Fibroblast of skin of left quadriceps (primary cell): ENCODE measurements at places on chromosomes 12 and 14.

DNA sequence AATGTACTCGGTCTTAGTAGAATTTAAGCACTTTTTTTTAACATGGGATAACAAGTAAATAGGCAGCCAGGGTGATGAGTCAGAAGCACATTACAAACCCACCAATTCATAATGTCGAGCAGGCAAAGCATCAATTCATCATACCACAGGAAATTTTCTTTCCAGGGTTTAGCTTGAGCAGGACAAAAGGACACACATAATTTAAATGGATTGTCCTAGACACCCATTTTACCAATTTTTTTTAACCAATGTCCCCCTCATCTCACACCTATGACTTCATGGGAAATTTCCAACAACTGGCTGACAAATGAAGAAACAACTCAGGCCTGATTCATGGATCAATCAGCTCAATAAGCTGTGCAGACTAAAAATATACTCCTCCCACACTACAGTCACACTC, 58.8 kb upstream of the FOXG1 start:
- peak; percentile 39 for DNase-seq

- DNase-seq = no peak
Measured at GRCh38 chr12:92444763-92445162, 258.0 kb upstream of the PLEKHG7 start.

- DNase-seq = no peak
Measured at GRCh38 chr14:24705840-24706239, 71.8 kb upstream of the GZMB start.

GRCh38 chr12:72133497-72134055, 138.6 kb upstream of the TRHDE start:
- no peak for DNase-seq

DNA sequence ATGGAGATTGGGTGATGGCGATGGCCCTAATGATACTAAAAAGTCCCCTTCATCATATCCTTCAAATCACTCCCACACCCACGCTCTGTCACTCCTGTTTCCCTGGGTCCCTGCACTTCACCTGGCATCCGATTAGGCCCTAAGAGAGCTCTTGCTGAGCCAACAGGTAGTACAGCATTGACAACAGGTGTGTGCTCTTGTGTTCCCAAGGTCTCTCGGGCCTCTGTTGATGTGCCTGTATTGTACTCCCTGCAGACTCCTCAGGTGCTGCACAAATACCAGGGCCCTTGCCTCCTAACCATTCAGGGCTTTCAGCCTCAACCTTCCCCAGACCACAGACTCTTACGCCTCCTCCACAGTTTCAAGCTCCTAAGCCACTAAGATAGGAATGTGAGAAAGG, 25.8 kb upstream of the VDR start:
- no peak for DNase-seq

GRCh38 chr12:113537751-113538087, 66.0 kb upstream of the LHX5 start:
- no peak for DNase-seq

GRCh38 chr14:84273181-84273580, 1256.8 kb upstream of the FLRT2 start:
- DNase-seq = no peak

- DNase-seq = peak; percentile 86
Measured at GRCh38 chr14:67999705-68000384, 180.3 kb downstream of the RAD51B start.

DNA sequence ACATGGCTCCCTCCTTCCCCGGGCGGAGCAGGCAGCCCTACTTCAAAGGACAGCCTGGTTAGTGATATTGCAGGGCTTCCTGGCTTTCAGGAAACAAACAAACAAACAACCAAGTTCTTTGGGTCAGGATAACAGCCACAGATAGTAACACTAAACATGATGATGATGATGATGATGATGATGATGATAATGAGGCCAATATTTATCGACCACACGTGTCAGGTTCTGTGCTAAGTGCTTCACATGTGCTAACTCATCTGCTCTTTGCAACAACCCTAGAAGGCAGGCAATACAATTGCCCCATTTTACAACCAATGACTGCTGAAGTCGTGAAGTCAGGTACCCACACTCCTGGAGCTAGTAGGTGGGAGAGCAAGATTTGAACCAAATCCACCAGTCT, 44.1 kb upstream of the TBX5 start:
- no peak for DNase-seq

GRCh38 chr12:93319523-93320050, 58.1 kb upstream of the NUDT4 start:
- DNase-seq = no peak

DNA sequence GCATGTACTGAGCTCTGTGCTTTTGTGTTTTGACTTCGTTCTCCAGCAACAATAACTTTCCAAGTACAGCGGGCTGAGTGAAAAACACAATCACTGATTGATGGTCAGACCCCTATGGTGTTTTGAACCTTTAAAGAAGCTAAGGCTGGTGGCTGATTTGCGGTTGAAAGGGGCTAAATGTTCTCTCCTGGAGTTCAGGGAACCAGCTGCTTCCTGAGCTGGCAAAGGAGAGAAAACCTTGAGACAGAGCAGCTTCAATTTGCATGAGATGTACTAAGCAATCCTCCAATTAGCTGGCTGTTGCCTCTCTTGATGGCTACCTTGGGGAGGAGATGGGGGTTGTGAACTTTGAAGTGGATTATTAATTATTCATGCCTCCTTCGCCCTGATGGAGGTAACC, 546.7 kb upstream of the SEL1L start:
- DNase-seq = no peak

GRCh38 chr12:55626154-55626553, 10.5 kb upstream of the OR10P1 start:
- no peak for DNase-seq

DNA sequence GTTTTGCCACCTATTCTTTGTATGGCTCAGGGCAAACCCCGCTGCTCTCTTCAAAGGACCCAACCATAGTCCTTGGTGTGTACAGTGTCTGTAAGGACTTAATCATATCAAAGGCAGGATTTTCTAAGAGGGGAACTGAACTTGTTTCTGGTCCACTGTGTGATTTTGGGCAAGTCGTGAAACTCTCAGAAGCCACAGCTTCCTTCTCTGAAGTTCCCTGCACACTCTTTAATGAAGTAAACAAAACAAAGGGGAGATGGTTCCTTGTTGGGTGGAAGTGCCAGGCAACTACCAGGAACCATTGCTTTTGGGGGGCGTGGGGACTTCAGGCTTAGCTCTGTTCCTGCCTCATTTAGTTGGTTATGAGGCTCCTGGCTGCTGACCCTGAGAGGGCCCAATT, 152.4 kb downstream of the VRK1 start:
- DNase-seq = no peak

GRCh38 chr14:52494444-52494843, 57.9 kb downstream of the TXNDC16 start:
- no peak for DNase-seq

DNA sequence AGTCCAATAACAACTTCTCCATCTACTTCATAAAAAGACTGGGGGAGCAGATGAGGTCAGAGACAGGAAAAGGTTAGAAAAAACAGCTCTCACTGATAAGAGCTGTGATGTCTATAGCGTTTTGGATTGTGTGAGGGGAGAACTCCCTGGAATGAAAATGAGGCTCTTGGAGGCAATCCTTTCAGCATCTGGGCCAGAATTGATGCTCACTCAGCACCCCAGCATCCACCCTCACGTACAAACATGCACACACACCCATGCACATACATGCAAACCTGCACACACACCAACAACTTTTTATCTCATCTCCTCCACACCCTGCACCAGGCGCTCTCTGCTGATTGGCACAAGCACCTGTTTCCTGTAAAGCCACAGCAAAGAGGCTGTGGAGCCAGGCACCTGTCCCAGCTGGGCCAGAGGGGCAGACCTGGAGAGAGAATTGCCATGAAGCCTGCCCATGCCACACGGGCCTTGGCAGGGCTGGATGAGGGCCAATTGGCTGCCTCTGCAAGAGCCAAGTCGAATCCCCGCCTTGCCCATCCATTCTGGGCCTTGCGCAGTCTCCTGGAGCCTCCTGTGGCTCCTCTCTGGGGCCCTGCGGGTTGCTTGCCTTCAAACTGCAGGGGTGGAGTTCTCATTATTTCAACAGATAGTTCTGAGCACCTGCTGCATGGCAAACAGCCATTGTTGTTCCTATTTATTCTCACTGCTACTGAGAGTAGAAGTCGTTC, 53.1 kb downstream of the SYNE3 start:
- DNase-seq = no peak

- no peak for DNase-seq
Measured at GRCh38 chr14:67928375-67928774, 108.8 kb downstream of the RAD51B start.

DNA sequence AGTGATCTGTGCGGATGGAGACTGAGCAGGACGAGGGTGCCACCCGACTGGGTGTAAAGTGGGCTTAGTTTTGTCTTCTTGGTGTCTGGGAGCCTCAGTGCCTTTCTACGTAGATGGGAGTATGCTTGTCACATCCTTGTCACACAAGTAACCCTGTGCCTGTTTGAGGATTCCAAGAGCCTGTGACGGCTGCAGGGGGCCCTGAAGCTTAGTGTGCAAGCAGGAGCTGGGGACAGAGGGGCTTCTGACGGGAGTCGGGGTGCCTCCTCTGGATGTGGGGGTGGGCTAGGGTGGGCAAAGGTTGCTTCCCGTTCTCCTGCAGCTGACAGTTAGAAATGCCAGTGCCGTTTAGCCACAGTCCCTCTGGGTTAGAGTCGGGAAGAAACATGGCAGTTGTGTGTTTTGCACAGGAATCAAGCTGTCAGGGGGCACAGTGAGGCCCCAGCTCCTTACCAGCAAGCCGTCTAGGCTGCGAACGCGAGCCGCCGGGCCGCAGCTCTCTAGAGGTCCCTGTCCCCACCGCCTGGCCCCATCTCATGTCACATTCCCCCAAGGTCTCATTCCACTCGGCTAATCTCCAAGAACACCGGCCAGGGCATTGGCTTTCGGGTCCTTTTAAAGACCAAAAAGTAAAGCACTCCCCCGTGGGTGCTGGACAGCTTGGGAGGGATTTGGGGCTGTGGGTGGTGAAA, 7.0 kb downstream of the RTL1 start:
- DNase-seq = no peak

GRCh38 chr14:87971010-87971409, 22.0 kb downstream of the GALC start:
- DNase-seq = no peak

- no peak for DNase-seq
Measured at GRCh38 chr12:17108877-17109541, 503.0 kb upstream of the LMO3 start.

- no peak for DNase-seq
Measured at GRCh38 chr14:105135700-105136395, 32.7 kb downstream of the JAG2 start.

DNA sequence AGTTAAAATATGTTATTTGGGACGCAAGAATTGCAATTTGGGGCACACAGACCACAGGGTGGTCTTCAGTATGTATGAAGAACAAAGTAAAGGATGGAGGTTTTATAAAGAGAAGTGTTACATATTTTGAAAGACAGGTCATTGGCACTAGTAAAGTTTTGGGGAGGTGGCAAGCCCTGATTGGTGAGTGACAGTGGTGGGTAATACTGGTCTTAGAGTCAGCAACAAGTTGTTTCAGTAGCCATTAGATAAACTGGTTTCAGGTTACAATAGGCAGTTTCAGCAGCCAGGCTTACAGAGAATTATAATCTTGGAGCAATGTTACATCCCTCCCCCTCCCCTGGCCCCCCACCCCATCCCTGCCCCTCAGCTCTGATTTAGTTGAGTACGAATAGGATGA, 17.5 kb downstream of the MARK3 start:
- DNase-seq = no peak
